ENCODE measurements at places on chromosomes 5 and 9.

DNA sequence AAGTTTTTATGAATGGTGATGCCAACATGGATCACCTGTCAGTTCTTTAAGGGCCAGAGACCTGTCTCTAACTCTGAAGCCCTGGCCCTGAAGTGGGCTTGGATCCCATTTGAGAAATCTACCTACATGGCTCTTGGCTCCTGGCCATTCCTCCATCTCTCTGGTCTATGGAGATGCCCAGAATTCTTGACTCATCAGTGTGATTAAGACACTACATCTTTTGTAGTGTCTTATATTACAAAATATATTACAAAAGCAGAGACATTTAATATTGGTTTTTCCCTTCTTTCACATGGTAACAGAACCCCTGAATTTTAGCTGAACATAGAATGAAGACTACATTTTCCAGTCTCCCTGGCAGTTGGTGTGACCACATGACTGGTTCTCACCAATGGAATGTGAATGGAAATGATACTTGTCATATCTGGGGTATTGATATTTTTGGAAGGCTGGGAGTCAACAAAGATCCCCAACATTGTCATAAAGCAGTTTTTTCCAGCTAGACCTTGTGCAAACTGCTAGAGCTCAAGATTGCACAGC lies 198.3 kb downstream of the SREK1 start:
- DNase-seq = no peak

- no peak for DNase-seq
Measured at GRCh38 chr5:169641253-169641652, 4.2 kb downstream of the DOCK2 start.

DNA sequence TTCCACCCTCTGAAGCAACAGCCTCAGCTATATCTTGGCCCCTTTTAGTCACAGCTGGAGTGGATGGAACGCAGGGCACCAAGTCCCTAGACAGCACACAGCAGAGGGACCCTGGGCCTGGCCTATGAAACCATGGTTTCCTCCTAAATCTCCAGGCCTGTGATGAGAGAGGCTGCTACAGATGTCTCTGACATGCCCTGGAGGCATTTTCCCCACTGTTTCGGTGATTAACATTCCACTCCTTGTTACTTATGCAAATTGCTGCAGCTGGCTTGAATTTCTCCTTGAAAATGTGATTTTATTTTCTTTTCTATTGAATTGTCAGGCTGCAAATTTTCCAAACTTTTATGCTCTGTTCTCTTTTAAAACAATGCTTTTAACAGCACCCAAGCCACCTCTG lies 384.8 kb downstream of the PRR16 start:
- DNase-seq = no peak

DNA sequence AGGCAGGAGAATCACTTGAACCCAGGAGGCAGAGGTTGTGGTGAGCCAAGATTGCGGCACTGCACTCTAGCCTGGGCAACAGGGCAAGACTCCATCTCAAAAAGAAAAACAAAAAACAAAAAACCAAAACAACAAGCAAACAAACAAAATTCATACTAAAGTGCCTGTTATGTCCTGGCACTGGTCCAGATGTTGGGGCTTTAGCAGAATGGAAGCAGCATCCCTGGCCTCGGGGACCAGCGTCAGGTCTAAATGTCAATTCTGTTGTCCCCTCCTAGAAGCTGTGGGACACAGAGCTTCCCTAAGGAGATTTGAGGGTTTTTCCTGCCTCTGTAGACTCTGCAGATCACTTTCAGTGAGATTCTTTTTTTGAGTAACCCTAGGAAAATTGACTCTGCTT lies 26.2 kb downstream of the PPARGC1B start:
- DNase-seq = no peak

- no peak for DNase-seq
Measured at GRCh38 chr9:38216572-38216971, 147.5 kb upstream of the SHB start.

DNA sequence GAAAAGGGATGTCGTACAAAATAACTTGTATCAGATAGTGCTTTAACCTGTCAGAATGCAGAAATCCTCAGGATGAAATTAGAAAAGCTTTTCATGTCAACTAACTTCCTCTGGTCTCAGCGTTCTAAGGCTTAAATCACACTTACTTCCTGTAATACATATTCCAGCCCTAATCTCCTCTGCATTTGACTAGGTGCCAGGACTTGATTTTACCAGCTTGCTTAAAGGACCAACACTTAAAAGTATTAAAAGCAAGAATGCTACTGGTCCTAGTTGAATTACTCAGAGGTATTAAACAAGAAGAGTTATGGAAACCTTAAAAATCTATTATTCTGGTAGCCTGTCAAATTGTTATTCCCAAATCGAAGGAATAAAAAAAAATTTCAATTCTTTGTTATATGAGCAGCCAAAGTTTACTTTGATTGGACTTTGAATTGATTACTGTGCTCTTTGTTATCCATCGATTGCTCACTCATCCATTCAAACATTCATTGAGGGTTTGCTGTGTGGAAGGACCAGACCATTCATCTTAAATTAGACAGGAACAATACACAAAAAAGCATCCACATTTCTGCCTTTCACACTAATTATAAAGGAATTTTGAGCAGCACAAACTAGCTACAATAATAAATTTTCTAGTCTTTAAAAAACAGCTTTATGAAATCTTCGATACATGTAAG lies 108.7 kb downstream of the MUSK start:
- no peak for DNase-seq

DNA sequence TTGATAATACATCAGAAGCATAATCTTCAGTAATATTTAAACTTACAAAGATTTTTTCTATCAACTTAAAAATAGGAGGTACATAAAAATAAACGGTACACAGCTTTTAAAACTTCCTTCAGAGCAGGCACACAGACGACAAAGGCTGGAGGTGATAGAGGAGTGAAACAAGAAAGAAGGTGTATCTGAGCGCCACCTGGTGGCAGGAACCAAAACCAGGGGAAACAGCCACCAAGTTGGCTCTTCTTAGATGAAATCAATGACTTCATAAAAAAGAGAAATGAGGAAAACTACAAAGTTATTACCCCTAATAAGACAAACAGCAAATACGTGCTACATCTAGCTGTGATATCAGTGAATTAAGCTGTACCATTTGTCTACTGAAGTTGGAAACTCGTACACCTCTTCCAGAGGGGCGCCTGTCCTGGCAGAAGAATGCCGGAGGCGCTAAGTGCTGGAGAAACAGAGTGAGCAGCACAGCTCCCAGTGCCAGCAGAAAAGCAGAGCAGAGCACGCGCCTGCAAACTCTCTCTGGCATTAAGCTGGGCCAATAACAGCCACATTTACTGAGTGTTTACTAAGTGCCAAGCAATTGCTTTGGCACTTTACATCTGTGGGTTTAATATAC lies 85.9 kb downstream of the SETX start:
- peak; percentile 10 for DNase-seq

DNA sequence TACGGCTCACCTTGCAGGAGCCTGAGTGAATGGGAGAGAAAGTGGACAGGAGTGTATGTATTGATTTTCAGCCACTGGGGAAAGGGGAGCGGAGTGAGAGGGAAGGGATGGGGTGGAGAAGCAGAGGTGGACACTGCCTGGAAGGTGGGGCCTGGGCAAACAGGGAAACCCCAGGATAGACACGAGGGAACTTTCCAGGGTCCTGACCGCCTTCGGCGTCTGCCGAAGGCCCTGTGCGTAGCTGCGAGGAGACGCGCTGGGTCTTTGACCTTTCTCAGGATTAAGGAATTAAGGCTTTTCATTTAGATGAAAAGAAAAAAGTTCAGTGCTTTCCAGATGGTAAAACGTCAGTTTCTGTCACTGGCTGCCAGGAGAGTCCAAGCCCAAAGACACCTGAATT lies 134.6 kb upstream of the RAPGEF1 start:
- DNase-seq = no peak

All from COR-L47 (cell line).